A375 (cell line): ENCODE measurements at places on chromosomes 5 and 9. TPM values are rescaled to one million over a fixed set of nuclear protein-coding genes. Genes with fewer than 3 reads are reported as not detected.

The ENHO gene
- total RNA-seq = not detected in 2 replicates

The CENPK gene
- total RNA-seq = 33.7 and 34.6 TPM in 2 replicates

The SOX30 gene
- not detected in 2 replicates for total RNA-seq

The CA9 gene
- 23.5 and 29.2 TPM in 2 replicates for total RNA-seq

The GRXCR2 gene
- not detected in 2 replicates for total RNA-seq

The PCDHB14 gene
- total RNA-seq = 1.8 and 2.9 TPM in 2 replicates

The NR2F1 gene
- total RNA-seq = 8.7 and 9.3 TPM in 2 replicates

The ANKRD31 gene
- 0.32 and 0.34 TPM in 2 replicates for total RNA-seq

The THBS4 gene
- 0.68 and 1.7 TPM in 2 replicates for total RNA-seq

The WNK2 gene
- 0.98 and 1.5 TPM in 2 replicates for total RNA-seq

The BARHL1 gene
- not detected in 2 replicates for total RNA-seq

The HAVCR1 gene
- not detected in 2 replicates for total RNA-seq

The BSPRY gene
- total RNA-seq = not detected in 2 replicates

The CNTFR gene
- total RNA-seq = not detected in 2 replicates

The PIP5KL1 gene
- total RNA-seq = 2.7 and 6.8 TPM in 2 replicates

The CARD6 gene
- 1.2 and 1.4 TPM in 2 replicates for total RNA-seq

The KLF9 gene
- total RNA-seq = 109 and 110 TPM in 2 replicates

The CTNND2 gene
- total RNA-seq = 0.49 and 0.74 TPM in 2 replicates

The FBN2 gene
- 0.04 and 0.16 TPM in 2 replicates for total RNA-seq

The SPAAR gene
- total RNA-seq = 0.60 TPM in 1 of 2 replicates, not detected in the other

The AGXT2 gene
- total RNA-seq = not detected in 2 replicates
